Esophagus muscularis mucosa (tissue), 4 donors: ENCODE measurements at places on chromosomes 4 and X. TPM values are rescaled to one million over a fixed set of nuclear protein-coding genes. Genes with fewer than 3 reads are reported as not detected.

The NFXL1 gene
- 6.5 TPM for total RNA-seq

DNA sequence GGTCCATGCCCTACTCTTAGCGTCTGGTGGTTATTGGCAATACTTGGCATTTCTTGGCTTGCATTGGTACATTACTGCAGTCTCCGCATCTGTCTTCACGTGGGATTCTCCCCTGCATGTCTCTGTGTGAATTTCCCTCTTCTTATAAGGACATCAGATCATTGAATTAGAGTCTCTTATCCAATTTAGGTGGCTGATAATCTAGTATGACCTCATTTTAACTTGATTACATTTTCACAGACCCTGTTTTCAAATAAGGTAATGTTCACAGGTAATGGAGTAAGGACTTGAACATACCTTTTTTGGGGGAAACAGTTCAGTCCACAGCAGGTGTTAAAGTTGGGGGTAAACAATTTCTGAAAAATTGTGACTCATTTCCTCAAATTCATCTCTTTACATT, 16.6 kb downstream of the KIAA0232 start:
- no peak overlapping the region for H3K4me3 ChIP-seq
- no peak overlapping the region for H3K27ac ChIP-seq

DNA sequence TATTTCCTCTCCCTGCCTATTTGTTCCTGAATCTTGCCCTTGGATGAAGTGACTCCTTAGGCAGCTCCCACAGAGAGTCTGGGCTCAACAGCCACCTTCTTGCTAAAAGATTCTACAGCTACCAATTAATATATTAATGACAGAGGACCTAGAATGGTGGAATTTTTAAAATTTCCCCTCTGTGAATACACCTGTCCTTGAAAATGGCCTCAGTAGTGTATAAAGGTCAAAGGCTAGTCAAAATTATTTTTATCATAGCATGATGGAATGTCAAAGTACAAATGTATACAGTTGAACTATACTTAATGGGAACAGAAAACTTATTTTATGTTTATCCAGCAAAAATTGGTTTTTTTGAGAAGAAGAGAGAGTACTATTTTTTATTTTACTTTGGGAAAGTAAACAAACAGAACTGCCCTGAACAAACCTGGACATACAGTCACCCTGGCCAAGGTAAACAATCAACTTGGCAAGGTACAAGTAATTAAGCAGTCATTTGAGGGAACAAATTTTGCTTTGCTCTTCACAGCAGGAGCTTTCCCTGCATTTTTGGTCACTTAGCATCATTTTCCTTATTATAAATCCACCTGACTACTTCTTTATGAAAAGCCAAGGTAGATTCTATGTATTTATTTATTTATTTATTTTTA, 250.8 kb downstream of the INPP4B start:
- no peaks in the 10 kb centered on the region for H3K27me3 ChIP-seq
- DNase-seq, result no peak
- H3K27ac ChIP-seq, result no peak overlapping the region
- no peaks in the 10 kb centered on the region for H3K4me1 ChIP-seq

DNA sequence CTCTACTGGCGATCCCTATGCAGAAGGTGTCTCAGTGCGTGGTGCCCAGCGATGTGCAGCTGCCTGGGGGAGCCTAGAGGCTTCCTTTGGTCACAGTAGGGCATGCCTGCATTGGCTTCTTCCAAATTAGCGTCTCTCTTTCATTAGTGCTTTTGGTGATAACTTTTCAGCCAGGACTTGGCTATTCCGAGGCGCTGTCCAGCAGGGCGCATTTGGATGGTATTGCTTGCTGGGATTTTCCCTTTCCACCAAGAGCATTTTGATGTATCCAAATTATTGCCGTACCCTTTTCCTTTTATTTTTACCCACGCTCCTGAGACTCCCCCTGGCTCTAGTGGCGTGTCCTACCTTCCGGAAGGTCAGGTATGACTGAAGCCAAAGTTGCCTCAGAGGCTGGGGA, 101.4 kb downstream of the SORCS2 start:
- H3K27me3 ChIP-seq, result no peaks in the 10 kb centered on the region
- no peak overlapping the region for H3K27ac ChIP-seq
- H3K36me3 ChIP-seq, result no peaks in the 10 kb centered on the region
- peaks cover 10% of the 10 kb centered on the region for H3K4me1 ChIP-seq

- peaks cover 5% of the 10 kb centered on the region for H3K27me3 ChIP-seq
- no peak overlapping the region for H3K27ac ChIP-seq
- no peaks in the 10 kb centered on the region for H3K4me1 ChIP-seq
- peaks cover 22% of the 10 kb centered on the region for H3K36me3 ChIP-seq
Measured at GRCh38 chrX:47456080-47456479, 26.9 kb downstream of the ZNF41 start.

GRCh38 chr4:11805842-11806241, 377.1 kb upstream of the HS3ST1 start:
- no peaks in the 10 kb centered on the region for H3K36me3 ChIP-seq
- DNase-seq, result no peak
- no peaks in the 10 kb centered on the region for H3K4me1 ChIP-seq
- H3K4me3 ChIP-seq, result no peak overlapping the region

DNA sequence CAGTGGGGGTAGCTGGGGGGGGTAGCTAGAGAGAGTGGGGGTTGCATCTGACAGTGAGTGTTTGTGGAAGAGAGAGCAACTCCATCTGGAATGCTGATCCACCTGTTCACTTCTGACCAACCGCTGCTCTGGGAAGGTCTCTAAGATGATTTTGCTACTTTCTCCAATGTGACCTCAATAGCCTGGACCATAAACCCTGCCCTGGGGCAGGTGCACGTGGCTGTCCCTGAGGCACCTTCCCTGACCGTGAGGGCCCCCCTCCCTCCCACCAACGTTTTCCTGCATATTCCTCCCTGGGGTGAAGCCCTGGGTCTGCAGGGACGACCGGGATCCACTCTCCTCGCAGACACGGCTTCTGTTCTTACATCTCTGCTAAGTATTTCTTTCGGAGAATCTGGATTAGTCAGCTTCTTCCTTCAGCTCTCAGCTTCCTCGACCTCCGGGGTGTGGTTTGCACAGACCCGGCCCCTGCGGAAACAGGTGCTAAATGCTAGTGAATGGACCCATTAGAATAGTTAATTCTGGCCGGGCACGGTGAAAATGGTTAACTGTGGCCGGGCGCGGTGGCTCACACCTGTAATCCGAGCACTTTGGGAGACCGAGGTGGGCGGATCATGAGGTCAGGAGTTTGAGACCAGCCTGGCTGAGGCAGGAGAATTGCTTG, 21.4 kb upstream of the PLCXD1 start:
- no peak for DNase-seq
- H3K4me3 ChIP-seq, result no peak overlapping the region
- no peak overlapping the region for H3K27ac ChIP-seq
- peaks cover 4% of the 10 kb centered on the region for H3K4me1 ChIP-seq
- no peaks in the 10 kb centered on the region for H3K36me3 ChIP-seq
- H3K27me3 ChIP-seq, result no peaks in the 10 kb centered on the region

DNA sequence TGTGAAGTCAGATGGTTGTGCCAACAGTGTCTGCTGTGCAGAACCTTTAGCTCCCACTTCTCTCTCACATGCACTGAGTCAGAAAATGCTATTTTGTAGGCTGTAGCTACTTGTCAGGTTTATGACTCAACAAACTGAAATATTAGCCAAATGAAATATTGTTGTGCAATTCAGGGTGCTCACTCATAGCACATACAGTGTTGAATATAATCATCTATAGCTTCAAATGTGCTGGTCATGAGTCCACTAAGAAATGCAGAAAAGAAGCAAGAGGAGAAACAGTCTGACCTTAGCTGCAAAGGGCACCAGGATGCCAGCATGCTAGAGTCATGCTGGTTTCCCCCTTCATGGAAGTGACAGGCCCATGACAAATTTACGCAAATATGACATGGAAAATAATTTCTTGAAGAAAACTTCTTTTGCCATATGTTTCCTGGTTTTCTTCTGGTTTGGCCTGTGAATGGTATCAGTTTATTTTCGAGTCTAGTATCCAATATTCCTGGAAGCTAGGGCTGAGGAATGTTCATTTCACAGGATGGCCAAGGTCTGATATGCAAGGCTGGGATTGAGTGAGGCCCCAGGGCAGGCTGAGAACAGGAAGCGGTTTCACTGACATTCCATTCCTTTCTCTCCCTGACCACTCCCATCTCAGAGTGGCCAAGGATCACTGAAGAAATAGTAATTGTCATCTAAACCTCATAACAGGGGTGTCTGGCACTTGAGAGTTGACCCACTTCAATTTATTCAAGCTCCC, 10.3 kb upstream of the CXCL2 start:
- H3K27me3 ChIP-seq, result no peaks in the 10 kb centered on the region
- peak overlapping the region; percentile 32 for H3K27ac ChIP-seq
- H3K4me1 ChIP-seq, result peaks cover 16% of the 10 kb centered on the region
- DNase-seq, result no peak

- no peaks in the 10 kb centered on the region for H3K36me3 ChIP-seq
- DNase-seq, result no peak
- peak overlapping the region; percentile 93 for H3K27ac ChIP-seq
- H3K4me1 ChIP-seq, result peaks cover 45% of the 10 kb centered on the region
- H3K27me3 ChIP-seq, result no peaks in the 10 kb centered on the region
- H3K4me3 ChIP-seq, result peak overlapping the region; percentile 90
Measured at GRCh38 chr4:6987588-6987961, 55.6 kb upstream of the TADA2B start.

The ABCD1 gene
- total RNA-seq, result 22.4 TPM

DNA sequence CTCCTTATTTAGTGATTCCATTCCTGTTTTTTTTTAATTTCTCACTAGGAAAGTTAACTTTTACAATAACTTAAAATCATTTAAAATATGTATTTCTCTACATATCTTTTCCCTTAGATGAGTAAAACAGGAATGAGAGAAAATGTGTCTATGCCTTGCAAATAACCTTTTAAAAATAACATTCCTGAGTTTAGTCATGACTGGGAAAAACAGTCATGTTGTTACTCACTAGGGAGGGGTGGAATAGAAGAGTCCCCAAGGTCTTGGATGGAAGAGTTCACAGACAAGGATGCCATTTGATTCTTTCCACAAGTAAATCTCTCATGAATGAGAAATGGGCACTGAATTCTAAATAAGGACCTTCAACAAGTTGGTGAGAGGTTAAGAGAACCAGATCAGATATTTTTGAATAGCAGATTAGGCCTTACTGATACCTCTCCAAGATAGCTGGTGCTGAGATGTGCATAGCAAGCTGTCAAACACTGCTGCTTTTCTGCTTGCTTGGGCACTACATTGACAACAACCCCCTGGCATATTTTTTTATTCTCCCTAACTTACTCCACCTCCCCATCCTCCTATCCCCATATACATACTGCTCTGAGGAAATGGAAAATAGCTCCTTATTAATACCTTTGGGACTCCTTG, 25.1 kb downstream of the UGDH start:
- H3K27ac ChIP-seq, result peak overlapping the region; percentile 13
- H3K27me3 ChIP-seq, result no peaks in the 10 kb centered on the region

The NKX6-1 gene
- total RNA-seq, result 74.7 TPM

The ARHGAP36 gene
- total RNA-seq, result 0.34 TPM

The CPE gene
- 116 TPM for total RNA-seq

The CLCN4 gene
- total RNA-seq, result 0.42 TPM

The C4orf36 gene
- not detected for total RNA-seq

- DNase-seq, result no peak
- no peaks in the 10 kb centered on the region for H3K27me3 ChIP-seq
- no peak overlapping the region for H3K27ac ChIP-seq
Measured at GRCh38 chr4:70371987-70372386, 10.9 kb upstream of the SMR3B start.

The XAGE1A gene
- total RNA-seq, result not detected

The COX7B gene
- total RNA-seq, result 298 TPM

The ABCE1 gene
- total RNA-seq, result 40.7 TPM

The HTR2C gene
- not detected for total RNA-seq

DNA sequence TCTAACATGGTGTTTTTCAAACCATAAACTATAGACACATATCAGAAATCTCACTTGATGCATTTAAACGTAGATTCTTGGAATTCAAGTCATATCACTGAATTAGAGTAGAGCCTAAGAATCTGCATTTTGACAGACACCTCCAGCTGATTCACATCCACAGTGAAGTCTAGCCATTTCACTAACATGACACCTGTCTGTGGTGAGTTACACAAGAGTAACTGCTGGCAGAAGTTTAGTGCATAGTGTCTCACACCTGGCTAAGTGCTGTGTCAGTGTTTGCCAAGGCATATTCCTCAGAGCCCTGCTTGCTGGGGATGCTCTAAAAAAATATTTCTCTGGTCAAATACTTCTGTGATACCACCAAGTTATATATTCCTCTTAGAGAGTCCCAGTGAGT, 237.5 kb upstream of the DIAPH2 start:
- no peak overlapping the region for H3K4me3 ChIP-seq
- H3K36me3 ChIP-seq, result no peaks in the 10 kb centered on the region
- no peaks in the 10 kb centered on the region for H3K4me1 ChIP-seq
- DNase-seq, result no peak

GRCh38 chr4:172892300-172892699, 276.3 kb upstream of the GALNT7 start:
- H3K4me3 ChIP-seq, result no peak overlapping the region
- no peak for DNase-seq
- H3K4me1 ChIP-seq, result no peaks in the 10 kb centered on the region
- H3K36me3 ChIP-seq, result no peaks in the 10 kb centered on the region

- DNase-seq, result no peak
- no peaks in the 10 kb centered on the region for H3K27me3 ChIP-seq
- H3K4me1 ChIP-seq, result no peaks in the 10 kb centered on the region
- H3K36me3 ChIP-seq, result no peaks in the 10 kb centered on the region
Measured at GRCh38 chrX:22310779-22311178, 38.1 kb downstream of the CBLL2 start.

DNA sequence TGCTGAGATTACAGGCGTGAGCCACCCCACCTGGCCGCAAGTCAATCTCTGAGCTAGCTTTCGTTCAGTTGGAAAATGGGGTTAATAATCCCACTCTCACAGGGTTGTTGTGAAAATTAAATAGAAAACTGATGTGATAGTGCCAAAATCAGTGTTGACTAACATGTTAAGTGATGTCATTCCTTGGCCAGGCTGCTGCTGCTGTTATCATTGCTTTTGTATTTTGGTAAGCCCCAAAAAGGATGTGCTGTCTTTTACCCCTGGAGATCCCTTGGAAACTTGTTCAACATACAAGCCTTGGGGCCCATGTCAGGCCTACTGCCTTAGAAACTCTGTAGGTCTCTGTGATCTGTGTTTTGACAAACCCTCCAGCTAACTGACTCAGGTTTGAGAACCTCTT, 106.3 kb downstream of the AFF1 start:
- peak overlapping the region; percentile 80 for H3K27ac ChIP-seq
- DNase-seq, result peak; percentile 92
- H3K4me1 ChIP-seq, result peaks cover 100% of the 10 kb centered on the region
- H3K27me3 ChIP-seq, result no peaks in the 10 kb centered on the region
- no peaks in the 10 kb centered on the region for H3K36me3 ChIP-seq
- no peak overlapping the region for H3K4me3 ChIP-seq
